ENCODE measurements at places on chromosomes 6 and 20.

DNA sequence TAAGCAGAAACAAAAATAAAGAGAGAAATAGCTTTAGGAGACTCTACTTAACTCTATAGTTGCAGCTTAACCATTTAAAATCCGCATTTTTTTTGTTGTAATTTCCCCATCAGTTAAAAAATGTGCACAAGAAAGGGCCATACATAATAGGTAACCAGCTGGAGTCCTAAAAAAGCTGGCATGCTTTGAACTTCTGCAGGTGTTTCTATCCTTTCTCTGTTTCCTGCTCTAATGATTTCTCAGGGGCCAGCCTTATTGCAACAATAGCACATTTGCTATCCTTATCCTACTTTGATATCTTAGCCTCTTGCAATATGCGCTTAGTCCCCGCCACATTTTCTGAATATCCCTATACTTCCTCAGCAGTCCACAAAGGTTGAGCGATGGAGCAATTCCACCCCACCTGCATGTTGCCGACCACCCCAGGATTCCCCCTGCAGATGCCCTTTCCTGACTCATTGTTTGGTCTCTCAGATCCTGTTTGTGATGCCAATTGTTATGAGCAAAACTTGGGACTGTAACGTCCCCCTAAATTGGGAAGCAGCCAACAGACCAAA lies 48.5 kb downstream of the TRIM27 start:
- DNase-seq, result no peak

GRCh38 chr6:48141975-48142374 lies 31.0 kb upstream of the PTCHD4 start:
- no peak for DNase-seq

DNA sequence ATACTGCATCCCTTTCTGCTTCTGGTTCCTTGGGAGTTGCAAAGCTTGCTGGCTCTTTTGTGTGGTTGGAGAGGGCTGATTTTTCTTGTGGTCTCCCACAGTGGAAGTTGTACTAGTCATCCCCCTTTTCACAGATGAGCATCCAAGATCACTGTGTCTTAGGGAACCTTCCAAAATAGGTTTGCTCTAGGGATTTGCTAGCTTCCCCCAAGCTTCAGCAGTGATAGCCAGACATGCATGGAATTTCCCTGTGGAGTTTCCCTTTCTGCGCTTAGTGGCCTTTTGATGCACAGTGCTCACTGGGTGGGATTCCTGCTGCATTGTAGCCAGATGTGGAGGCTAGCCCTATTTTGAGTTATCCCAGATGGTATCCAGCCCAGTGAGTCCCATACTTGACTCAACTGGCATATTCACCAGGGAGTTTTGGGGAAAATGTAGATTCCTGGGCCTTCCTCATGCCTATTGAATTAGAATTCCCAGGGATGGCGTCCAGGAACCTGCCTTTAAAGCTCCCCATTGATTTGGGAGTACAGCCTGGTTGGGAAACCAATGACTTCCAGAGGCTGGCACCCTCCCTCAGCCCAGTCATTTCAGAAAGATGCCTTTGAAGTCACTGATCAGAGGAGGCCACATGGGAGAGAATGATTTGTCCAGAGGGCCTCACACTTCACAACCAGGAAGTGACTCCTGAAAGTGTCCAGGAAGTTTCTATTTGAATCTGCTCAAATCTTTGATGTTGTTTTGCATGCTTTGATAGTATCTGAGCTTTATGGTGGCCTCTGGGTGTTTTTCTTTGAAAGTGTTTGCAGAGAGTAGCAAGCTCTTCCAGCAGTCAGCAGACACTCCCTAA lies 25.9 kb downstream of the PPARD start:
- no peak for DNase-seq

GRCh38 chr6:5274231-5274630 lies 12.9 kb downstream of the FARS2 start:
- DNase-seq, result no peak

GRCh38 chr6:133254552-133255228 lies 13.5 kb downstream of the EYA4 start:
- DNase-seq, result no peak

GRCh38 chr20:47500554-47500953 lies 1.1 kb upstream of the NCOA3 start:
- no peak for DNase-seq

- no peak for DNase-seq
These were observed 543.9 kb downstream of the RNF144B start for GRCh38 chr6:18931086-18931485.

DNA sequence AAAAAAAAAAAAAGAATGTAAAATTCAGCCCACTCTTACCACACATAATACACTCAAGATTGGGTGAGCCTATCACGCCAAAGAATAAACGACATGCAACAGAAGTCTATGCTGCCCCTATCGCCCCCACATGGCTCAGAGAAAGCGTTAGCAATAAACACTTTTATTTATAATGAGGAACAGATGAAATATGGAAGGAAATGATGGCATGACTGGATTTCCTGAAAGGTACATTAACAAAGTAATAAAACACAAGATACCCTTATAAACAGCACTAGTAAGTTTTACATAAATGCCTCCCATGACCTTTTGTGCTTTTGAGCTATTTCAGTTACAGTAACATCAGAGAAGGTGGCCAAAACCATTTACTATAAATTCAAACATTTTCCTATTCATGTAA lies 71.4 kb upstream of the SCAF8 start:
- no peak for DNase-seq

DNA sequence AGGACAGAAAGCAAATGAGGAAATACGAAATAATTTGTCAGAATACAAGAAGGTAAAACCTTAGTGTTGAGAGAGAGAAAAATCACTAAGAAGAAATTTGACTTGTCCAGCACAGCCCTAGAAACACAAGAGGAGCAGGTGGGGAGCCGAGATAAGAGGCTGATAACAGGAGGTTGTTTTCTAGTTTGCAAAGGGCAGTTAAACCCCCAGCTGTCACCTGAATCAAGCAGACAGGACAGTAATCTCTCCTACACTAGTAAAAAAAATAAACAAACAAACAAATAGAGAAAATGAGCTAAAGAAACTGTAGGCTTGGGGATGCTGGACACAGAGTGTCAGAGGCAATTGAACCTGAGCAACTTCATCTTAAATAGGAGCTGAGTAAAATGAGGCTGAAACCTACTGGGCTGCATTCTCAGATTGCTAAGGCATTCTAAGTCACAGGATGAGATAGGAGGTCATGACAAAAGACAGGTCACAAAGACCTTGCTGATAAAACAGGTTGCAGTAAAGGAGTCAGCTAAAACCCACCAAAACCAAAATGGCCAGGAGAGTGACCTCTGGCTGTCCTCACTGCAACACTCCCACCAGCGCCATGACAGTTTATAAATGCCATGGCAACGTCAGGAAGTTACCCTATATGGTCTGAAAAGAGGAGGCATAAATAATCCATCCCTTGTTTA lies 40.4 kb downstream of the FAM184A start:
- DNase-seq, result no peak

GRCh38 chr6:18976091-18976490 lies 588.9 kb downstream of the RNF144B start:
- no peak for DNase-seq

GRCh38 chr6:165096868-165097267 lies 212.5 kb downstream of the C6orf118 start:
- DNase-seq, result no peak

DNA sequence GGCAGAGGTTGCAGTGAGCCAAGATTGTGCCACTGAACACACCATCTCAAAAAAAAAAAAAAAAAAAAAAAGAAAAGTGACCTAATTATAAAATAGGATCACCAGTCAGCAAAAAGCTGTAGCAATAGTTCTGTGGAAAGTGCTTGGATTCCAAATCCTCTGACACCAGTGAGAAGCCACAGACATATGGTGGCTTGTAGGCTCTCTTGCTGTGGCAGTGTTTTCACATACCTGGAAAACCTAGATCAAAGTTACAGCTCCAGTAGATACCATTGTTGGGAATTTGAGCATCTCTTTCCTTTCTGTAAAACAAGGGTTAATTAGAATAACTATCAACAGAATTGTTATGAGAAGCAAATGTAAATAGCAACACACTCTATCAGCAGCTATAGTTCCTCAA lies 4.1 kb downstream of the CCDC170 start:
- no peak for DNase-seq

DNA sequence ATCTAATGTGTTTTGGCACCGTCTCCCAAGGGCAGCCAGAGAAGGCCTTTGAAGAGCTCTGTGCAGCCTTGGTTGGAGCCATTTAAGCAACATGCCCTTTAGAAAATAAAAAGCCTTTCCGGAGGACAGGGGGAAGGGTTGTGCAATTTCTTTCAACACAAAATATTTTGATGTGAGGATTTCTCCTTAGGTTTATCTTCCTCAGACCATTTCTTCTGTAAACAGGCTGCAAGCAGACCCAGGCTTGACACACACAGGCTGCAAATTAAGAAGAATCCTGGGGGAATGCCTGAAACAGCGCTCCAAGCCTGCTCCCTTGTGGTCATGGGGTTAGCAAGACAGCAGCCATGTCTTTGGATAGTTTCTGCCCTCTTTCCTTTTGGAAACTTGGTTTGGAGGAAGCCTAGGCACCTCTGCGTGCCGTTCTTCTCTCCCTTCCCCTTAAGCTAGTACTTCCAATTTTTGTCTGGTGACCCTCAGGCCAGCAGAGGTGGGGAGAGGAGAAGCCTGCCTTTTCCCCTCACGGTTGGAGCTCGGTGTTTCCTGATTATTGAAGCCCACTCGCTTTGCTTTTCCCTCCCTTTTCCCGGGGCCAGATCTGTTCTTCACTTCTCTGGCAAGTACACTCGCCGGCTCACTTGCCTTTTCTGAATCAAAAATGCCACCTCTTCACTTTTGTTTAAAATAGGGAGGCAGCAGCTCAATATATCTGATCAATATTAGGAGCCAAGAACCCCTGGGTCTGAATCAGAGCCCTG lies 39.6 kb upstream of the NOX3 start:
- DNase-seq, result peak; percentile 45

- DNase-seq, result no peak
These were observed 68.2 kb downstream of the RFPL4B start for GRCh38 chr6:112415366-112415765.

- DNase-seq, result no peak
These were observed 83.1 kb downstream of the SYNJ2 start for GRCh38 chr6:158064725-158065251.

DNA sequence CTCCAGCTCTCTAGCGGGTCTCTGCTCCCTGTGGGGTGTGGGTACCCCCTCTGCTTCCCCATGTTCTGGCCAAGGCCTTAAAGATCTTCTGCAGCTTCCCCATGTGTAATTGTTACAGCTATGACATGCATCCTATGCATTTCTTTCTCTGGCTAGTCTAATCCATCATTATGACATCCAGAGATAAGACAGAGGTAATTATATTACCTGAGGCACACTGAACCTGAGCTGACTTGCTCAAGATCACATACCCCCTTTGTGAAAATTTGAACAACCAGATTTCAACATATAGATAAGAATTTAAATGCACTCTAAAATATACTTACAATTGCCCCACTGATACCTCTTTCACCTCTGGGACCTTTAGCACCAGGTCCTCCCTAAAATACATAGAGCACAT lies 102.4 kb downstream of the COL12A1 start:
- no peak for DNase-seq

DNA sequence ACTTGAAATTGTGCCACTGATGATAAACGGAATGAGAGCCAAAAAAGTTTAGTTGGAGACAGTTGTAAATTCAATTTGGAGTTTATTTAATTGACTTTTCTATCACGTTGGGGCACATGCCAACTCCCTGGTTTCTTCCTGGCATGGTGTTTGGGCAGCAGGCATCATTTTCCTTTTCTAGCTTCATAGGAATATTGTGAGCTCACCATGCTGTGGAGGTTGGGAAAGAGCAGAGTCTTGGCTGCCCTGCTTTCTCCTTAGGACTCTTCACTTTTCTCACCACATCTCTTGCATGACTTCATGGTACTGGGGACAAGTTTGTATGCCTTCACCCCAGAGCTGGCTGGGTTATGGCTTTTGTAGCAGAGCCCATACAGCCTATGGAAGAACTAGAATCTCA lies 6.4 kb downstream of the SCAND1 start:
- DNase-seq, result no peak

GRCh38 chr6:81735756-81736380 lies 16.6 kb downstream of the TENT5A start:
- DNase-seq, result no peak

DNA sequence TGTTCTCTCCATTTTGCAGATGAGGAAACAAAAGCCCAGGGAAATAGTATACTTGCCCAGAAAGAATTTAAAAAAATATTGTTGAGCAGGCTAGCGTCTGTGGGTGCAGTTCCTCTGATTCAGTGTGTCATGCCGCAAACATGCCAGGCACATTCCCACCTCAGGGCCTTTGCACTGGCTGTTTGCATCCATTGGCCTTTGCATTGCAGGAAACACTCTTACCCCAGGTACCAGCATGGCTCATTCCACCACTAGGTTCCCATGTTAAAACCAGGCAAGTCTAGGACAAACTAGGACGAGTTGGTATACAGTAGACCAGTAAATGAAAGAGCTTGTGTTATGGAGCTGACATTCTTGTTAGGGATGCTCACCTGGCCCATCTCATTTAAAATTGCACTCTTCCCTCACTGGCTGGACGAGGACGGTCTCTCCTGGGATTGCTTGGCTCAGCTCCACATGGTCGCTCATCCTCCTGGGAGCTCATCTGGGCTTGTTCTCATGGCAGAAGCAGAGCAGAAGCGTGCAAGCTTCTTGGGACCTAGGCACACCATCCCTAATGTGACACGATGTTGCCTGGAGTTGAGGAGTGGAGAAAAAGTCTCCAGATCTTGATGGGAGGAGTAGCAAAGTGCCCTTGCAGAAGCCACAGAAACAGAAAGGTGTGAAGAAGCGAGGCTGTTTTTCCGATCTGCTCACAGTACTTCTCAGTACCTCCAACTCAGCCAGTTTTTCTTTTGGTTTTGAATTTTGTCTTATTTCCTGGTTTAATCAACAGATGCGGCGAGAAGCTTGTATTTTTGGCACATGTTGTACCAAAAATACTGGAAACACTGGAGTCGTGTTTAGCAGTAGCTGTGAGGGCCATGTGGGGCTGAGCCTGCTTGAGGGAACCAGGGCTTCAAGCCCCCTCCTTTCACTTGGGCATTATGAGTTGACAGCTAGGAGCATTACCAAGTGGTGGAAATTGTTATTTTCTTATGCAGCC lies 13.9 kb downstream of the ZNF831 start:
- DNase-seq, result no peak

DNA sequence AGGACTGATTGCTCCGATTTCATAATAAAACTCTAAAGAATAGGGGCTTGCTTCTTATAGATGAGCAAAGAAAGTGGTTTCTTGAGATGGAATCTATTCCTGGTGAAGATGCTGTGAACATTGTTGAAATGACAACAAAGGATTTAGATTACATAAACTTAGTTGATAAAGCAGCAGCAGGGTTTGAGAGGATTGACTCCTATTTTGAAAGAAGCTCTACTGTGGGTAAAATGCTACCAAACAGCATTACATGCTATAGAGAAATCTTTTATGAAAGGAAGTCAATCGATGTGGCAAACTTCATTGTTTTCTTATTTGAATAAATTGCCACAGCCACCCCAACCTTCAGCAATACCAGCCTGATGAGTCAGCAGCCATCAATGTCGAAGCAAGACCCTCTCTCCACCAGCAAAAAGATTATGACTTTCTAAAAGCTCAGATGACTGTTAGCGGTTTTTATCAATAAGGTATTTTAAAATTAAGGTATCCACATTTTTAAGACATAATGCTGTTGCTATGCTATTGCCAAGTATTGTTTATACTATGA lies 12.7 kb upstream of the MTRF1L start:
- no peak for DNase-seq

GRCh38 chr6:104401926-104402325 lies 457.8 kb downstream of the HACE1 start:
- no peak for DNase-seq
